ENCODE measurements at places on chromosomes 13 and 19. TPM values are rescaled to one million over a fixed set of nuclear protein-coding genes. Genes with fewer than 3 reads are reported as not detected.
A peak's percentile ranks its signal among the peaks of the same experiment; 100 is the strongest.

- no peaks in the 10 kb centered on the region for H3K36me3 ChIP-seq
- no peak for DNase-seq
- H3K4me3 ChIP-seq: no peak overlapping the region
Observed at GRCh38 chr19:29586401-29586800, 19.7 kb upstream of the POP4 start.

GRCh38 chr13:95641291-95642027, 3.0 kb downstream of the DZIP1 start:
- H3K4me3 ChIP-seq: no peak overlapping the region
- no peak for DNase-seq
- peaks cover 21% of the 10 kb centered on the region for H3K4me1 ChIP-seq
- peaks cover 55% of the 10 kb centered on the region for H3K27me3 ChIP-seq

Gene ZNF441
- 4.4 TPM for total RNA-seq

- H3K27me3 ChIP-seq: peaks cover 3% of the 10 kb centered on the region
- H3K36me3 ChIP-seq: peaks cover 5% of the 10 kb centered on the region
- H3K4me3 ChIP-seq: peak overlapping the region; percentile 95
- peak overlapping the region; percentile 88 for H3K27ac ChIP-seq
- H3K4me1 ChIP-seq: peaks cover 45% of the 10 kb centered on the region
- DNase-seq: no peak
Observed at GRCh38 chr13:41961466-41961760, 504 bp upstream of the VWA8 start.

Gene NLRP5
- not detected for total RNA-seq

Gene GNG8
- total RNA-seq: 18.6 TPM

- no peaks in the 10 kb centered on the region for H3K4me1 ChIP-seq
- no peak overlapping the region for H3K27ac ChIP-seq
- H3K27me3 ChIP-seq: no peaks in the 10 kb centered on the region
- peaks cover 16% of the 10 kb centered on the region for H3K36me3 ChIP-seq
Observed at GRCh38 chr19:4449639-4450028, 8.0 kb downstream of the UBXN6 start.

DNA sequence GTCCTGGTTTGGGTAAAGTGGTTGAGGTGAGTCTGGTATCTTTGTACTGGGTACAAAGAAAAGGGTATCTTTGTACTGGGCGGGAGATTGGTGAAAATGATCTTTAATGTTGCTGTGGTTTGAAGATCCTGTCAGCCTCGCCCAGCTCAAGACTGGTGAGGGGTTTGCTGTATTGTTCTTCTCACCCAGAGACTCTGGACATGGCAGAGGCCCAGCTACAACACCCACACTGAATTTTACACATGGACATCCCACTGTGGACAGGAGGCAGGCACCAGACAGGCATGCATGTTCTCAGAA, 42.8 kb downstream of the TPT1 start:
- peaks cover 9% of the 10 kb centered on the region for H3K36me3 ChIP-seq
- DNase-seq: no peak
- H3K27me3 ChIP-seq: no peaks in the 10 kb centered on the region
- peaks cover 29% of the 10 kb centered on the region for H3K4me1 ChIP-seq
- no peak overlapping the region for H3K4me3 ChIP-seq

Gene PRODH2
- not detected for total RNA-seq

- H3K4me3 ChIP-seq: no peak overlapping the region
- peaks cover 3% of the 10 kb centered on the region for H3K27me3 ChIP-seq
- no peak for DNase-seq
- no peaks in the 10 kb centered on the region for H3K36me3 ChIP-seq
Observed at GRCh38 chr19:29477831-29478577, 47.8 kb upstream of the VSTM2B start.

GRCh38 chr19:45047188-45047797, 8.4 kb downstream of the CLASRP start:
- peak overlapping the region; percentile 71 for H3K27ac ChIP-seq
- peak overlapping the region; percentile 68 for H3K4me3 ChIP-seq
- DNase-seq: no peak
- H3K27me3 ChIP-seq: no peaks in the 10 kb centered on the region
- peaks cover 21% of the 10 kb centered on the region for H3K36me3 ChIP-seq

- DNase-seq: no peak
- no peak overlapping the region for H3K4me3 ChIP-seq
- peaks cover 4% of the 10 kb centered on the region for H3K36me3 ChIP-seq
- no peak overlapping the region for H3K27ac ChIP-seq
- H3K4me1 ChIP-seq: peaks cover 11% of the 10 kb centered on the region
Observed at GRCh38 chr13:48297131-48297786, 6.3 kb upstream of the RB1 start.

GRCh38 chr19:610801-611480, 21.3 kb downstream of the HCN2 start:
- peak overlapping the region; percentile 87 for H3K4me3 ChIP-seq
- peaks cover 10% of the 10 kb centered on the region for H3K36me3 ChIP-seq
- peak; percentile 56 for DNase-seq
- peaks cover 14% of the 10 kb centered on the region for H3K4me1 ChIP-seq

- no peaks in the 10 kb centered on the region for H3K36me3 ChIP-seq
- H3K27me3 ChIP-seq: no peaks in the 10 kb centered on the region
- H3K4me3 ChIP-seq: no peak overlapping the region
- H3K4me1 ChIP-seq: peaks cover 3% of the 10 kb centered on the region
- no peak for DNase-seq
Observed at GRCh38 chr13:47142105-47142504, 245.3 kb upstream of the HTR2A start.

- no peaks in the 10 kb centered on the region for H3K27me3 ChIP-seq
- H3K36me3 ChIP-seq: peaks cover 3% of the 10 kb centered on the region
- no peak overlapping the region for H3K4me3 ChIP-seq
- no peaks in the 10 kb centered on the region for H3K4me1 ChIP-seq
- no peak for DNase-seq
Observed at GRCh38 chr19:23992348-23992747, 77.7 kb downstream of the ZNF726 start.

DNA sequence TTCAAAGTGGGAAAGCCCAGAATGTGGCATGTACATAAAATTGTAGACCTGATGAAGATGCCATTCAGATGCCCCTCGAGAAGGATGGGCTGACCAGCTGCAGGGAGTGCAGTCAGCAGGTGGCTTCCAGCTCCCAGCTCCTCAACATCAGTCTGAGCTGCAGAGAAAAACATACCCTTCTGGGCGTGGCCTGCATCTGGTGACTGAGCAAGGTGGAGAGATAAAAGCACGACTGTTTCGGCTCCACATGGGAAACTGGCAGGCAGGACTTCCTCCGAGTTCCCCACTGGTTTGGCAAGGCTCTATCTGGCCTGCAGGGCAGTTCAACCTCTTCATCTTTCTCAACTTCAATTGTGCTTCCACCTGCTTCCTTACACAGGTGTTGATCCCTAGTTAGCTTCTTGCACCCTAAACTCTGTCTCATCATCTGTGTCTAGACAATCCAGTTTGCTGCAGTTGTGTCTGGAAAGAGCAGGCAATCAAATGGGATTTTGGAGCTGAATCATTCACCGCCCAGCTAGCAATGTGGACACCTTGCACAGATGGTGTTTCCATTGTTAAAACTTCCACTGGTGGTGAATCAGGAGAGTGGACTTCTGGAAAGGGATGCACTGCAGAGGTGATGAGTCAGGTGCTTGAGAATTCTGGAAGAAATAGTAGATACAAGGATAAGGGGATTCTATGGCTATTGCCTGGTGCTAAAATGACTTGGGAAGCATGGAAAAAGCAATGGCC, 56.8 kb downstream of the POLR1D start:
- no peaks in the 10 kb centered on the region for H3K4me1 ChIP-seq
- no peak overlapping the region for H3K4me3 ChIP-seq
- H3K36me3 ChIP-seq: no peaks in the 10 kb centered on the region

GRCh38 chr19:10431254-10431942, 11.1 kb downstream of the PDE4A start:
- peak overlapping the region; percentile 82 for H3K4me3 ChIP-seq
- H3K36me3 ChIP-seq: peaks cover 30% of the 10 kb centered on the region
- H3K4me1 ChIP-seq: peaks cover 71% of the 10 kb centered on the region
- no peak for DNase-seq
- peaks cover 20% of the 10 kb centered on the region for H3K27me3 ChIP-seq

GRCh38 chr13:23750383-23751121, 138.6 kb downstream of the MIPEP start:
- H3K4me1 ChIP-seq: peaks cover 29% of the 10 kb centered on the region
- H3K27me3 ChIP-seq: peaks cover 4% of the 10 kb centered on the region
- peak overlapping the region; percentile 52 for H3K27ac ChIP-seq
- no peak for DNase-seq
- no peak overlapping the region for H3K4me3 ChIP-seq

GRCh38 chr13:78868991-78869390, 210.0 kb upstream of the OBI1 start:
- no peaks in the 10 kb centered on the region for H3K27me3 ChIP-seq
- H3K4me3 ChIP-seq: no peak overlapping the region
- H3K4me1 ChIP-seq: no peaks in the 10 kb centered on the region
- H3K27ac ChIP-seq: no peak overlapping the region
- H3K36me3 ChIP-seq: no peaks in the 10 kb centered on the region

Gene EPS8L1
- total RNA-seq: 6.0 TPM

DNA sequence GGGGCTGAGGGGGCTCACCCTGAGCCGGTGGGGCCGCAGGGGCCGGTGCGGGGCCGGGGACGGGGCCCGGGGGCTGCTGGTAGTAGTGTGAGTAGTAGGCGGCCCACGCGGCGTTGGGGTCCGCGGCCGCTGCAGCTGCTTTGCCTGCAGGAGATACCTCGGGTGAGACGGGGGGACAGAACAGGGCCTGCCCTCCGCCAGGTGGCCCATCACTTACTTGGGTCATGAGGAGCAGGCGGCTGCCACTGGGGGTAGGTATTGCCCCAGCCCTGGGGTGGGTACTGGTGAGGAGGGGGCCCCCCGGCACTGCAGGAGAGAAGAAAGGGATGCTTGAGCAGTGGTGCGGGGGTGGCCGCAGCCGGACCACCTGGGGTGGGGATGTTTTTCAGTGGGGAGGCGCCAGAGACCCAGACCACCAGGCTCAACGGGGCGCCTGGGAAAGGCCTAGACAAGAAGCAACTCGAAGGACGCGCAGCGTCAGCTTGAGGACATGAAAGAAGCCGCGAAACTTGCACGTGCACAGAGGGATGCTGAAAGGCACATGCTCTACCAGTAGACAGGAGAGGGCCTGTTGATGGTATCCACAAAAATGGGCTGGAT, 8.9 kb downstream of the KHSRP start:
- no peaks in the 10 kb centered on the region for H3K27me3 ChIP-seq
- peaks cover 25% of the 10 kb centered on the region for H3K36me3 ChIP-seq
- H3K4me3 ChIP-seq: no peak overlapping the region
- no peaks in the 10 kb centered on the region for H3K4me1 ChIP-seq
- DNase-seq: no peak

DNA sequence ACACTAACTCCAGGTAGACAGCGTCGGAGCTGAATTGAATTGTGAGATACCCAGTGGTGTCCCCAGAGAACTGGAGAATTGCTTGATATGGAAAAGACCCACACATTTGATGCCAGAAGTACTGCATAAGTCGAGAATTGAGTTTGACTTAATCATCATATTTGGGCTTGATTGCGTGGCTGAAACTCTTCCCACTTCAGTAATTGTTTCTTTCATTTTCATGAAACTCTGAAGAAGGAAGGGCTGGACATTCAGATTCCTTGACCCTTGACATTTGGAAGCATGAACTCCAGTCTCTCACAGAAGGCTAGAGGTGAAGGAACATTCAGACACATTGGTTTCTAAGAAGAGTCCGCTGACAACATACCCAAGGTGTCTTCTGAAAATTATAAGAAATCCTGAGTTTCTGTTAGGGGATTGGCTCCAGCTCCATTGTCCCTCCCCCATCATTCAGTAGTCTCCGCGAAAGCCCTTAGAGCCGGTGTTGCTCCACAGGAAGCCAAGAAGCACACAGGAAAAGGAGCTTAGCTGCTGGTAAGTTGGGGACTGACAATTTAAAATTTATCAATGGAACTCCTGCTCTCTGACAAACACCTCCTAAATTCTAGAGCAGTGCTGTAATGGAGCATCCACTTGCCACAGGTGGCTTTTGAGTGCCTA, at the start of gene FPR2:
Gene FPR2, plus strand, starts transcription at position 484 of the 660 bp plus-strand sequence. CDS start 7,479 bp downstream, outside the sequence.
- no peak within 1 kb of the TSS for H3K4me3 ChIP-seq
- no peak within 1 kb of the TSS for H3K27ac ChIP-seq
- no peaks in the 10 kb centered on the region for H3K27me3 ChIP-seq
- H3K4me1 ChIP-seq: no peaks in the 10 kb centered on the region
- DNase-seq: no peak
- H3K36me3 ChIP-seq: no peaks in the 10 kb centered on the region

Gene CRTC1
- 6.1 TPM for total RNA-seq

GRCh38 chr19:35578707-35579106, 7.3 kb upstream of the PMIS2 start:
- peaks cover 2% of the 10 kb centered on the region for H3K27me3 ChIP-seq
- no peak overlapping the region for H3K4me3 ChIP-seq
- H3K27ac ChIP-seq: no peak overlapping the region
- H3K36me3 ChIP-seq: no peaks in the 10 kb centered on the region
- no peak for DNase-seq
- H3K4me1 ChIP-seq: no peaks in the 10 kb centered on the region

Gene PABPC3
- 0.34 TPM for total RNA-seq

Gene STOML3
- not detected for total RNA-seq

Gene EXOSC5
- total RNA-seq: 59.3 TPM

GRCh38 chr13:112986470-112986869, 17.5 kb downstream of the MCF2L start:
- H3K27ac ChIP-seq: no peak overlapping the region
- no peaks in the 10 kb centered on the region for H3K27me3 ChIP-seq
- no peak overlapping the region for H3K4me3 ChIP-seq
- DNase-seq: no peak
- H3K36me3 ChIP-seq: no peaks in the 10 kb centered on the region
- H3K4me1 ChIP-seq: no peaks in the 10 kb centered on the region

Gene MYH14
- not detected for total RNA-seq

DNA sequence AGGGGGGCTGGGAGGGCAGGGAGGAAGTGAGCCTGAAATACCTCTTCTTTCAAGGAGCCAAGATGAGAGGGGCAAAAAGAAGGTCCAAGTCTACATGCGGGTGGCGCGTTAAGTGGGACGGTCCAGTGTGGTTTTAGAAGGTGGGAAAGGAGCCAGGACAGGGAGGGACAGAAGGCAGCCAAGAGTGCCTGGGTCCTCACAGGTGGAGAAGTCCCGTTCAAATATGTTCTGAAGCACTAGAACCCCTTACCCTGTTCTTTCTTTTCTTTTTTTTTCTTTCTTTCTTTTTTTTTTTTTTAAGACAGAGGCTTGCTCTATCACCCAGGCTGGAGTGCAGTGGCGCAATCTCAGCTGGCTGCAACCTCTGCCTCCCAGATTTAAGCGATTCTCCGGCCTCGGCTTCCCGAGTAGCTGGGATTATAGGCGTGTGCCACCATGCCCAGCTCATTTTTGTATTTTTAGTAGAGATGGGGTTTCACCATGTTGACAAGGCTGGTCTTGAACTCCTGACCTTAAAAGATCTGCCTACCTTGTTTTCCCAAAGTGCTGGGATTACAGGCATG, 7.4 kb downstream of the CAMSAP3 start:
- H3K4me3 ChIP-seq: no peak overlapping the region
- H3K4me1 ChIP-seq: no peaks in the 10 kb centered on the region
- H3K36me3 ChIP-seq: no peaks in the 10 kb centered on the region
- no peak overlapping the region for H3K27ac ChIP-seq

Gene PTBP1
- 735 TPM for total RNA-seq

Gene LIM2
- not detected for total RNA-seq

DNA sequence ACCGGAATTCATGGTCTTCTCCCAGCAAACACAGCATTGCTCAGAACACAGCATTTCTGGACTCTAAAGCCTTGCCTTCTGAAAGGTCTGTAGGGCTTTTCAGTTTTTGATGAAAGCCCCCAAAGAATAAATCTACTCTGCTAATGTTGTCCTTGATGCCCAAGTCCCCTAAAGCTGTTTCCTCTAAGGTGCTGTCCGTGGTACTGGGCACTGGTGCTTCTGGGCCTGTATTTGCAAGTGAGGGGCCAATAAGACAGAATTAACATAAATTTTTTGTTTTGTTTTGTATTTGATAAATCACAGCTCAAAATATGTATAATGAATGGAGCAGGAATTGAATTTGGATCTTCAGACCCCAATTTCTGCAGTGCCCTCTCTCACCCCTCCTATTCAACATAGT, 12.1 kb upstream of the LGALS13 start:
- no peaks in the 10 kb centered on the region for H3K36me3 ChIP-seq
- no peak for DNase-seq
- H3K4me1 ChIP-seq: no peaks in the 10 kb centered on the region
- H3K27ac ChIP-seq: no peak overlapping the region
- peaks cover 4% of the 10 kb centered on the region for H3K27me3 ChIP-seq

Gene ICAM4
- total RNA-seq: 1.0 TPM
